ENCODE measurements at places on chromosomes 6 and 20. TPM values are rescaled to one million over a fixed set of nuclear protein-coding genes. Genes with fewer than 3 reads are reported as not detected.

The SEMG1 gene
- polyA plus RNA-seq = not detected

DNA sequence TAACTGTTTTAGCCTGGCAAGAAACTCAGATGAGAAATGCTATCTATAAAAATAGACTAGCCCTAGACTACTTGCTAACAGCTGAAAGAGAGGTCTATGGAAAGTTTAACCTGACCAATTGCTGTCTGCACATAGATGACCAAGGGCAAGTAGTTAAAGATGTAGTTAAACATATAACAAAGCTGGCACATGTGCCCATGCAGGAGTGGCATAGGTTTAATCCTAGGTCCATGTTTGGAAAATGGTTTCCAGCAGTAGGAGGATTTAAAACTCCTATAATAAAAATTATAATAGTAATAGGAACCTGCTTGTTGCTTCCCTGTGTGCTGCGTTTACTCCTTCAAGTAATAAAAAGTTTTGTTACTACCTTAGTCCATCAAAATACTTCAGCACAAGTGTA, 51.2 kb upstream of the ADGRF4 start:
- no peak for DNase-seq

GRCh38 chr6:4256969-4257368, 121.6 kb upstream of the ECI2 start:
- DNase-seq = no peak

DNA sequence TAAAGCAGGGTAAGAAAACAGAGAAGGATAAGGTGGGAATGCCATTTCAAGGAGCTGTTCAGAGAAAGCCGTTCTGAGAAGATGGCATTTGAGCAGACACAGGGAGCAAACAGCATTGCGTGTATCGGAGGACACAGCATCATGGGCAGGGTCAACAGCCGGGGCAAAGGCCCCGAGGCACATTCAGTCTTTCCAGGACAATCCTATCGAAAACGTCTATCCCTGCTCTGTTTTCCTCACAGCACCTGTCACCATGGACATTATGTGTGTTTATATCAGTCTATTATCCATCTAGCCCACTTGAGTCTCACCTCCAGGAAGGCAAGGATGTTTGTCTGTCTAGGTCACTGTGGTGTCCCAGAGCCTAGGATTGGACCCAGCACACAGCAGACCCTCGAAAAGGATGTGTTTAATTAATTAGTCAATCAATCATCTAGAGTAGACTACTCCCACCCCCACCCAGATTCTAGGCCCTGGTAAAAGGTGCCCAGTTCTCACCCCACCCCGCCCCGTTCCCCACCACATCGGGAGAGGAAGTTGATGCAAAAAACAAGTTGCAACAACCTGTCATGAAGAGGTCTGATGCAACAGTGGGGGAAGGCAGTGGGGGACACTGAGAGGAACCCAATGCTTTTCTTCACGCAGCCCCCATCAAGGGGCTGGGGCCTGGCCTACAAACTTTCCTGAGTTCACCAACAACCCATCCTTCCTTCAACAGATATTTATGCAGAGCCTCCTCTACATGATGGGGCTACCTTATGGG, 66.6 kb downstream of the PREX1 start:
- DNase-seq = no peak

- peak; percentile 78 for DNase-seq
These were observed 13.9 kb upstream of the MTCL3 start for GRCh38 chr6:127533011-127533410.

DNA sequence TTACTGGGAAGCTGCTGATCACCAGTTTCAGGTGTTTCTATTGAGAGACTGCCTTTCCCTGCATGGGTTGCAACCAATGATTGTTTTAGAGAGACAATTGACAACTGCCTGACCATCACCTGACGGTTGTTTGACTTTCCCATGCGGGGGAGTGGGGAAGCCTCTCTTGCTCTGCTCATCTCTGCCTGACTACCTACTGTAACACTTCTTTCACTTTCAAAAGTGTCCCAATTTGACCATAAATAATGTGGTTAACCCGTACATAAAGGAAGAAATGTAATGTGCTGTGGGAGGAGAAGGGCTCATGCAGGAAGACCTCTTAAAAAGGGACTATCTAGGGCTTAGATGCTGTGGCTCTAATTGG, 122.1 kb upstream of the PHACTR1 start:
- DNase-seq = no peak

The PEX3 gene
- polyA plus RNA-seq = 33.6 TPM

The PLCB4 gene
- polyA plus RNA-seq = 14.8 TPM

DNA sequence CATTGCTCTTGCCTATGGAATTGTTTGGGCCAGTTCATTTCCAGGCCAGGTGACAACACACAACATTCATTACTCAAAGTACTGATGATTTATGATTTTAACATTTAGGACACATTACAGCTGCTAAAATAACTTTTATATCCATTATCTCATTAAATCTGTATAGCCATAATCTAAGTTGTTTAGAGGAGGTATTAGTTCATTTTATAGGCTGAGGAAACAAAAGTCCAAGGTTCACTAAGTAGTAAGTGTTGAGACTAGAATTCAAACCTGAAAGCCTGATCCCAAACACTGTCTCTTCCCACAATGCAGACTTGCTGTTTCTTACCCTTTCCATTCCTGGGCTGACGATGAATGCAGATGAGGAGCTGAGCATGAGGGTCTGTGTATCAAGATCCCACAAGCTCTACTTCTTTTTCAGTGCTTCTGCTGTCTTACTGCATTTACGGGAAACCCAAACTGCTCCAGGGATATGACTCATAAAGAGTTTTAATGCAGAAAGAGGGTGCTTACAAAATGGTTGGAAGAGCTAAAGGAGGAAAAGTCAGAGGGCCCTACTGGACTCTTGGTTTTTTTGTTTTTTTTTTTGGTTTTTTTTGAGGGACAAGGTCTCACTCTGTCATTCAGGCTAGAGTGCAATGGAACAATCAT, 17.9 kb downstream of the TENT5A start:
- no peak for DNase-seq

DNA sequence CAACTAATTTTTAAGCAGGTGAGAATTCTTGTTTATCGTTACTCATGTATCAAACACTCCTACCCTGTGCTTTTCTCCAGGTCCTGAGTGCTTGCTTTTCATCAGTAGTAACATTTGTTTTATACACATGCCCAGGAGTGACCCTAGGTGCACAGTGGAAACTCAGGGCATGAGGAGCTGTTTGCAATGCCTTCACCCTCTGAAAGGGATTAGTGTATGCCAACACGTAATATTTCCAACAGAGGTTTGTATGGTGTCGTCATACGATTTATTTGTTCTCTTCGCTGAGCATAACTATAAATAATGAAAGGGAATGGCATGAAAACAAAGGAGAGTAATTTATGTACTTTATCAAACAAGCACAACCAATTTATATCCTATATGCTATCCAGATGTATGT, 537.4 kb upstream of the MMS22L start:
- DNase-seq = no peak

- DNase-seq = no peak
These were observed 43.0 kb upstream of the HLA-E start for GRCh38 chr6:30446259-30446658.

The SIRPD gene
- 0.09 TPM for polyA plus RNA-seq

DNA sequence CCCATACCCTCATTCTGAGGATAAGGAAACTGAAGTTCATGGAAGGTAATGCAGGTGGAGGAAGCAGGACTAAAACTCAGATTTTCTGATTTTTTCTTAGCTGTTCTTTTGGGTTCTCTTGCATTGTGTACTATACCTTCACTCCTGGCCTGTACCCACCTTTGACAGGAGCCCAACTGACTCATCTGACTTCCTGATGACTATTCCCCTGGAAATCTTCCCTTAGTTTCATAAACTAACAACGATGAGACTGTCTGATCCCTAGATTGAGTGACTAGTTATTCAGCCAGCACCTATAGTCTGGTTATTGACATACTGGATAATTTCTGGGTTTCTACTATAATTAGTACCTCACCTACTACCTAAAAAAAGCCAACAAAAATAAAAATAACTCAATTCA, 10.1 kb downstream of the CRYBG1 start:
- DNase-seq = no peak

- no peak for DNase-seq
These were observed 249.5 kb downstream of the SOX4 start for GRCh38 chr6:21842875-21843645.

- DNase-seq = no peak
These were observed 54.7 kb downstream of the RAB44 start for GRCh38 chr6:36752187-36752885.

The GSTA5 gene
- not detected for polyA plus RNA-seq

GRCh38 chr20:62367136-62367632, at the start of gene LAMA5:
Gene LAMA5, minus strand, starts transcription at chr20:62367312. Its CDS starts 67 bp downstream, at chr20:62367245.
- no peak for DNase-seq

The NR2E1 gene
- polyA plus RNA-seq = 0.07 TPM

DNA sequence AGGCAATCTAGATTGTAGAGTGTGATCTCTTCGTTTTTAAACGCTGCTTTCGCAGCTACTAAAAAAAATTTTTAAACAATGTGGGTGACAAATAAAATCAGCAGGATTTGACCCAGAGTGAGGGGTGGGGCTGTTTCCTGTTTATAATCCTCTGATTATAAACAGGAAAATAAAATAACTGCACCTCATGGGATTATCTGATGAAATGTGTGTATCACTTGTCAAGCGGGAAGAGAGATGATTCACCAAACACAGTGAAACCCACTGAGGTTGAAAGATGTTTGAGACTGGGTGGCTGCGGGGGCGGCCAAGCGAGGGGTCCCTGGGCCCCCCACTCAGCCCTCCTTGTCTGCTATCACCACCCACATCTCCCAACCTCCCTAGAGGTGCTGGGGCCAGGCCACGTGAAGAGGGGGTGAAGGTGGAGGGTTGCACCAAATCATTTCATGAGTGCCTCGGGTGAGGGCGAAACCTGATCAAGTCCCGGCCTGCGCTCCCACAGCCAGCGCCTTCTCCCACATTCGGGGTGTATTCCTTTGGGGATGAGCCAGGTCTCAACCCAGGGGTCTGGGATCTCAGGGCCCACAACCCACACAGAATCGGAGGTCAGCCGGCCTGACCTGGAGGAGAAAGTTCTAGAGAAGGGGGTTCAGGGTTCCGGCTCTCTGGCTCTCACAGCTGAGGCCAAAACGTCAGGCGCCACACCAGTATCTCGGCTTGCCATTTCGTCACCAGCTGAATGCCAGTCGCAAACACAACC, 212.5 kb downstream of the BMP7 start:
- DNase-seq = no peak

GRCh38 chr6:21556968-21557721, 36.4 kb upstream of the SOX4 start:
- DNase-seq = no peak

The LCA5 gene
- 17.3 TPM for polyA plus RNA-seq

The KHDRBS2 gene
- 10.8 TPM for polyA plus RNA-seq

The AAR2 gene
- polyA plus RNA-seq = 40.0 TPM

The OPRM1 gene
- 0.09 TPM for polyA plus RNA-seq

DNA sequence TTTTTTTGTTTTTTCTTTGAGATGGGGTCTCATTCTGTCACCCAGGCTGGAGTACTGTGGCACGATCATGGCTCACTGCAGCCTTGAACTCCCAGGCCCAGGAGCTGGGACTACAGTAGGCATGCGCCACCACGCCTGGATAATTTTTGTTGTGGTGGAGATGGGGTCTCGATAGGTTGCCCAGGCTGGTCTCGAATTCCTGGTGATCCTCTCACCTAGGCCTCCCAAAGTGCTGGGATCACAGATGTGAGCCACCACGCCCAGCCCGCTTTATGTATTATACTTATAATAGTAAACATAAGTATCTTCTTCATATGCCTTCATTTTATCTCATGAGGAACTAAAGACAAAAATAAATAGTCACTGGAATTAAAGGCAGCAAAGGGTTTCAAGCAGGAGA, 63.5 kb downstream of the GINS1 start:
- DNase-seq = no peak

The KCNG1 gene
- 0.31 TPM for polyA plus RNA-seq

GRCh38 chr6:101711518-101711917, 318.0 kb downstream of the GRIK2 start:
- no peak for DNase-seq

DNA sequence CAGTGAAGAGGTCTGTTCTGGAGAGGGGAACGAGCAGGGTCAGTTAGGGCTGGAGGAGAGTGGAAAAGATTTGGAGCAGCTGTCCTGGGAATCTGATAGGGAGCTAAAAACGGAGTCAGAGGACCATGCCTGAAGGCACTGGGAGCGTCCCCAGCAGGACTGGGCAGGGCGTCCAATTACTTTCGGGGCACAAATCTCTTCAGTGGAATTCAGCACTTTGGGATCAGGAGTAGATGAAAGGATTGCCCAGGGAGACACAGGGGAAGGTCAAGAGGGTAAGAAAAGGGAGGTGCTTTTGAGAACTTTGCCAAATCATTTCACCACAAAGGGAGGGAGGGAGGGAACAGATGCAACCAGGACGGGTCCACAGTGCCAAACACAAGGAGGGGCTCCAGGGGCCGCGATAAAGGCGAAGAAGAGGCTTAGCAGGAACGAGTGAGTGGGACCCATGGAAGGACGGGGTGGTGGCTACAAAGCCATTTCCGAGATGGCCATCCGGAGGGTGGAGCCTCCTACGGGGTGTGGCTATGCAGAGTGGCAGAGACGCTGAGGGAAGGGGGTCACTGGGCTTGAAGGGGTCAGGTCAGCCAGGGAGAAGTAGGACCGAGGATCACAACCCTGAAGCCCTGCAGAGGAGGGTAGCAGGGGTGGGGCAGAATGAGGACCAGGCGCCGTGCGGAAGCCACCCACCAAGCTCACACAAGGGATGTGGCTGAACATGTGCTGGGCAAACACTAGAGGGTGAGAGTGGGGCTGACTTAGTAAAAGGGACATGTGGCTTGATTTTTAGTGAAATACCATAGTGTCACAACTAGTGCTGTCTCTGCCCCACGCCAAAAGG, 180.0 kb upstream of the RREB1 start:
- DNase-seq = peak; percentile 87

DNA sequence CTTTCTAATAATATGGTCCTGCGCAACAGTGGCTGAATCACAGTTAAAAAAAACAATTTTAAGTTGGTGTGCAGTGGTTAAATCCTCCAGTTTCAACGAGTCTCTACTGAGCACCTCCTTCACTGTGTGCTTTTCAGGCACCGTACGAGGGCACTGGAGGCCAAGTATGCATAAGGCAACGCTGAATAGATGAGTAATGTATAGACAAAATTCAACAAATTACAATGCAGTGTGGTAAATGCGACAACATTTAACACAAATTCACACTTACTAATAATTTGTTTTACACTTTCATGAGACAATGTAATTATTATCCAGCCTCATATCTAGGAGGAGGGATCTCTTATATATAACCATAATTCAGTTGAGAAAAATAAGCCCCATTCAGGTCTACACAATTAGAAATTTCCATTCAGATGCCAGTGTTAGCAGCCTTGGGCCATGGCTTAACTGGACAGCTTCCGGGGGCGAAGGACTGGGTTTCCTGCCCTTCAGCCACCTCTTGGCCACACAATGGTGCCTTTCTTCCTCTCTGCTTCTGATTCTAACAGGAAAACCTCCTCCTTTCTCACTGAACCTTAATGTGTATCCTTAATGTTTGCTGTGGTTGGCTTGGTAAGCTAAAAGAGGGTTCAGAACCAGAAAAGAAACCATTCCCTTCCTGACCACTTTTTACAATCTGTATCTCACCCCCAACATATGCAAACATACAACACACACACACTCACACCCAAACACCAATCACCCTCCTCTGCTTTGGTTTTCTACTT, 51.9 kb downstream of the B4GALT5 start:
- DNase-seq = no peak

Measured in right lung (tissue), 10 donors.